ENCODE measurements at places on chromosomes 2 and 18.

GRCh38 chr18:3648641-3649040, 198.7 kb downstream of the TGIF1 start:
- no peaks in the 10 kb centered on the region for H3K27me3 ChIP-seq
- no peak overlapping the region for H3K4me3 ChIP-seq
- no peaks in the 10 kb centered on the region for H3K36me3 ChIP-seq
- peak; percentile 40 for DNase-seq
- no peak overlapping the region for H3K27ac ChIP-seq
- H3K4me1 ChIP-seq: no peaks in the 10 kb centered on the region

GRCh38 chr2:48530033-48530811, at the start of gene STON1:
Gene STON1, plus strand, starts transcription at chr2:48530154. Its CDS starts 50,480 bp downstream, at chr2:48580634.
- no peaks in the 10 kb centered on the region for H3K36me3 ChIP-seq
- peaks cover 7% of the 10 kb centered on the region for H3K4me1 ChIP-seq
- peak within 1 kb of the TSS; percentile 84 for H3K4me3 ChIP-seq
- H3K27ac ChIP-seq: peak within 1 kb of the TSS; percentile 73

DNA sequence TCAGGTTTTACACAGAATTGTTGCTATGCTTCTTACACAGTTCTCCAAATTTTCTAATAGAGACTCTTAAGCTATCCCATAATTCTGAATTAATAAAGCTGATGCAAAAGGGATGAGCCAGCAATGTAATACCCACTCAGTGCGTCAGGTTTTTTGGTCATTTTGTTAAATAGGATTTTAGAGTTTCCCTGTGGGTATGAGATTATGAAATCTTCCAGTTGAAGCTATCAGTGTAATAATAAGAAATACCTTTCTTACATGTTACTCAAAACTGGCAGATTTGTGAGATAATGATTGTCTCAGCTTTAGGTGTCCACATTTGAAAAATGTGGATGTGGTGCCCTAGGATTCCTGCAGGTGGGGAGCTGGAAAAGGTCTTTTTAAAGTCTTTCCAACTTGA, 44.5 kb downstream of the SOCS6 start:
- H3K27me3 ChIP-seq: no peaks in the 10 kb centered on the region
- no peak overlapping the region for H3K27ac ChIP-seq
- H3K4me3 ChIP-seq: no peak overlapping the region
- no peaks in the 10 kb centered on the region for H3K4me1 ChIP-seq
- no peak for DNase-seq
- peaks cover 25% of the 10 kb centered on the region for H3K36me3 ChIP-seq

GRCh38 chr18:189254-189653, 30.9 kb downstream of the USP14 start:
- no peak overlapping the region for H3K27ac ChIP-seq
- no peak for DNase-seq
- H3K36me3 ChIP-seq: peaks cover 31% of the 10 kb centered on the region
- H3K27me3 ChIP-seq: no peaks in the 10 kb centered on the region
- H3K4me3 ChIP-seq: no peak overlapping the region

Measured in endodermal cell (in vitro differentiated cells).